NCI-H1048 (cell line): ENCODE measurements at places on chromosomes 4 and X.

GRCh38 chr4:44916411-44916810, 190.1 kb upstream of the GNPDA2 start:
- no peak for DNase-seq

DNA sequence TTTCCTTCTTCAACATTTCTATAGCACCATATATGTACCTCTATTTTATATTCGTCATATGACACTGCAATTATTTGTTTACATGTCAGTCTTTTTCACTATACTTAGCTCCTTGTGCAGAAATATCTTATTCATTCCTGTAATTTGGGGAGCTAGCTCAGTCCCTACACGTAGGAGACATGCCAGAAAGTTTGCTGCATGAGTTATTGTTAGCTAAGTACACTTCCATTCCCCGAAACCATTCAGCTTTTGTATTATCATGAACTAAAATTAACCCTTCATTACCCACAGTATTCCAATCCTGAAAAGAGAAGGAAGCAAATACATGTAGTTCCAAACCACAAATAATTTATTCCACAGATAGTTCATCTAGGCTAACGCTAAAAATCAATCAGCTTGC, 10.2 kb downstream of the CBR4 start:
- no peak for DNase-seq

DNA sequence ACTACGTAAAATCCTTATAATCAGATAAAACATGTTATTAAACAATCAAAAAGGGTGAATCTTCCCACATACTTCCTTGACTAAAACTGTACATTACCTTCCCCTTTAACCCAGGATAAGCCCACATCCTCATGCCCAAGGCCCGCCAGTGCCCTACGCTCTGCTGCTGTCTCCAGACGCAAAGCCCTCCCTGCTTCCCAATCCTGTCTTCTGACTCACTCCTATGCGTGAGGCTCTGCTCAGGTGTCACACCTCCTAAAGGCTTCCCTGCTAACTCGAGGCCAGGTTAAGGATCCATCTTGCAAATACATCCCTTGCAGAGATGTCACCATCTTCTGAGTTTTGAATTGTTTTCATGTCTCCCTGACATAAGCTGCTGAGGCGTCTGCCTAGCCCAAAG, 61.6 kb downstream of the STX18 start:
- no peak for DNase-seq

GRCh38 chrX:70970482-70970995, 39.6 kb upstream of the SLC7A3 start:
- no peak for DNase-seq

GRCh38 chr4:176799653-176800052, 6.9 kb upstream of the VEGFC start:
- no peak for DNase-seq

GRCh38 chr4:97923096-97923495, 220.2 kb downstream of the STPG2 start:
- no peak for DNase-seq

DNA sequence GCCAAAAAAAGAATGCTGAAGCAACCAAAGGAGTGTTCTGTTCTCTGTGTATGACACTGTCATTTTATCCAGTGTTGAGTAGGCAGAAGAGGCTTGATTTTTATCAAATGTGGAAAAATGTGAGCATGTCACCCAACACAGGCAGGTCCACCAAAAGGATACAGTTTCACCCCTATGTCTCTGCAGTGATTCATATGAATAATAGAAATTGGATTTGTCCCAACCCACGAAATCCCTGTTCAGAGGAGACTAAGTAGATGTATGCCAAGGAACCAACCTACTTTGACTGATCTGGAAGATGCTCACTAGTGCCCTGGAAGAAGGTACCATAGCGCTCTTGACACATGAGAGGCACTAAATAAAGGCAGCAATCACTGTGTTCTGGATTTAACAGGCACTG, 72.5 kb downstream of the FGF13 start:
- DNase-seq = no peak

DNA sequence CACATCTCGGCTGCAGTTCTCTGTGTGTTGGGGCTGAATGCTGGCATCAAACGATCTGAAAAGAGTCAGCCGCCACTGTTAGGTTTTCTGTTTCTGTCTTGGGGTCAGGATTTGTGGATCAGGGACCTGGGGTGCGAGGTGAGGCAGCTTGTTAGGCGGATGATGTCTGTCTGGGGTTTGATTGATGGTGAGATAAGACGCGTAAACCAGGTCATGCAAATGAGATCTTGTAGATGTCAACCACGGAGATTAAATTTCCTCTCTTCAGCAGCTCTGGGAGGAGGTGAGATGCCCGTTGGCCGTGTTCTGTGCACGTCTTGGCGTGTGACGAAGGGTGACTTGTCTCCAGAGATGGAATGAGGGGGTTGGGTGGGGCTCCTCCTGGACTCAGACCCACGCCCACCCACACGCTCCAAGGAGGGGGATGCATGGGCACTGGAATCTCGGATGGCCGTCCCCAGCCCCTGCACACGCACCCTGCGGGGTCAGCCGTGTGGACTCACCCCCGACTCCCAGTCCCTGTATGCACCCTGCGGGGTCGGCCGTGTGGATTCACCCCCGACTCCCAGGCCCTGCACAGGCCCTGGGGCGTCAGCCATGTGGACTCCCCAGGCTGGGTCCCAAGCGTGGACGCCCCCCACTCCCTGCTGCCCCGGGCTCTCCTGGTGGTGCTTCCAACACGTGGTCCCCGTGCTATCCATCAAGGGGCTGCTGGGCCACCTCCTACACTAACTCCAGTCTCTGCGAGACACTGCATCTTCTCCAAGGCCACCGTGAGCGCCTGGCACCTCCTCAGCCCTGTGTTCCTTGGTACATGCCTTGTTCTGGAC, 16.0 kb upstream of the UVSSA start:
- no peak for DNase-seq

- DNase-seq = no peak
Measured at GRCh38 chr4:151643564-151643963, 117.2 kb downstream of the GATB start.

DNA sequence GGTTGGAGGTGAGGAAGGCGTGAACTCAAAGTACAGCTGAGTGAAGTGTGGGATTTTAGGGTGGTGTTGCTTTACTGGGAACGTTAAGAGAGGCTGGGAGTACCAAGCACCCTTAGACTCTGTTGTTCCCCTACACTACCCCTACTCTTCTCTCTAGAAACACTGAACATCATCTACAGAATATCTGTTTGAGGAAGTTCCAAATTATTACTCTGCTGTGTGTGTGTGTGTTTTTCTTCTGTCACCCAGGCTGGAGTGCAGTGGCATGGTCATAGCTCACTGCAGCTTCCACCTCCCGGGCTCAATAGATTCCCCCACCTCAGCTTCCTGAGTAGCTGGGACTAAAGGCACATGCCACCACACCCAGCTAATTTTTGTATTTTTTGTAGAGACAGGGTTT, 76.7 kb upstream of the AP1S2 start:
- DNase-seq = no peak

- no peak for DNase-seq
Measured at GRCh38 chr4:151434183-151434860, 25.3 kb downstream of the FHIP1A start.

DNA sequence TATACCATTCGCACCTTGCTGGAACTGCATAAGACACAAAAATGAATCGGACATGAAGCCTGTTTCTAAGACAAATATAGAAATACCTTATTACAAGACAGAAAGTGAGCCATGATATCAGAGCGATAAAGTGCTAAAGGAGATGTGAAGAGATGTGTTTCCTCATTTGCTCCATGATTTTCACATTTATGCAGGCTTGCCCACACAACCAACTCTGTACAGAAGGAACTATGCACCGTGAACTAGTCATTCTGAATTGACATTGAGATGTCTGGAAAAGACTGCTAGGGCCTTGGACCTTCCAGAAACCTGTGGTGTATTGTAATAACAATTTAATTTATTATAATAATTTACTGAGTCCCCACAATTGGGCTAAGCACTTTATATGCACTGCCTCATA, 38.6 kb upstream of the TXK start:
- DNase-seq = no peak

- DNase-seq = no peak
Measured at GRCh38 chrX:153778684-153779101, 2.1 kb upstream of the SRPK3 start.

- DNase-seq = no peak
Measured at GRCh38 chr4:132823419-132823818, 325.7 kb upstream of the PCDH10 start.

DNA sequence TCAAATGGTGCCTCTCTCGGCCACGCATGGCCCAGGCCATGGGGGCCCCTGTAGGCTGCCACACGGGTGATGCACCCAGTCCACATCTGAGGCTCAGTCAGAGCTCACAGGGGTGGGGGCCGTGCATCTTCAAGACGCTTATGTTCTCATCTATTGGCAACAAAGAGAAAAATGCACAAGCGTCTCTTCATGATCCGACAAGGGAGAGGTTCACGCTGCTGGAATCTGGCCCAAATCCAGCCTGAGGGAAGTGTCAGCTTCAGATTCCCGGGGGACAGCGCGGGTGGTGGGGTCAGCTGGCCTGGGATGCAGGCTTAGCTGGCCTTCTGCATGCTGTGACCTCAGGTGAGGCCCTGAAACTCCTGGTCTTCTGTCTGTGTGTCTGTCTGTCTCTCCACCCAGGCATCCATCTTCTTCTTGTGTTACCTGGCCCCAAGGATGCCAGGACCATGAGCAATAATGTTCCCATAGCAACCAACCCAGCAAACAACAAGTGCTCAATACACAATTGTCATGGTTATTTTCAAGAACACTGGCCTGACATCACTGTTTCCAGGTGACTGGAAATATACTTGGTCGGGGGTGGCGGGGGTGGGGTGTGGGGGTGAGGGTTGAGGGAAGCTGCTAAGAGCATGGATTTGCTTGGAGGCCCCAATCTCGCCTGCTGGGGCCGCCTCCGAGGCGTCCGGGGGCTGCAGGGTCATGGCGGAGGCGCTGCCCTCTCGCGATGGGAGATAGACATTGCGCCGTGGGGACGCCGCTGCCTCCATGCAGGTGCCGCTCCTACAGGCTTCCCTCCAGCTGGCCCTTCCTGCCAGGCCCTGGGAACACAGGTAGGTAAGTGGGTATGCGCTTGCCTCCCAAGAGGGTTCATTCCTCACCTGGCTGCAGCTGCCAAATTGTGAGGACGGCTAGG, 48.3 kb downstream of the ABLIM2 start:
- DNase-seq = no peak

- DNase-seq = peak; percentile 2
Measured at GRCh38 chrX:119067023-119067739, 5.6 kb upstream of the CT47C1 start.

DNA sequence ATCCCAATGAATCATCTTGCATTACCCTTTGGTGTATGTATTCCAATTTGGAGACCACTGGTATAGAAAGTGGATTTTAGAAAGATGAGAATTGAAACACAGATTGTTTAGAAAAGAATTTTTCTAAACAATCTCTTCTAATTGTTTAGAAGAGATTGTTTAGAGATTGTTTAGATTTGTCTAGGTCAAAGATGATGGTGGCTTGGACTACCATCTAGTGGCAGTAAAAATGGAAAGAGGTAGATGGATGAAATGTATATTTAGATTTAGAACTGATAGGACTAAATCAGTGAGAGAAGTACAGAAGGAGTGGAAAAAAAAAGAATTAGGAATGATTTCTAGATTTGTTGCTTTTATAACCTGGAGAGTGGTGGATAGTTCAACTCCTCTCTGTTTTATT, 70.6 kb downstream of the ARSJ start:
- no peak for DNase-seq

- no peak for DNase-seq
Measured at GRCh38 chr4:56959100-56959499, 18.3 kb downstream of the NOA1 start.

DNA sequence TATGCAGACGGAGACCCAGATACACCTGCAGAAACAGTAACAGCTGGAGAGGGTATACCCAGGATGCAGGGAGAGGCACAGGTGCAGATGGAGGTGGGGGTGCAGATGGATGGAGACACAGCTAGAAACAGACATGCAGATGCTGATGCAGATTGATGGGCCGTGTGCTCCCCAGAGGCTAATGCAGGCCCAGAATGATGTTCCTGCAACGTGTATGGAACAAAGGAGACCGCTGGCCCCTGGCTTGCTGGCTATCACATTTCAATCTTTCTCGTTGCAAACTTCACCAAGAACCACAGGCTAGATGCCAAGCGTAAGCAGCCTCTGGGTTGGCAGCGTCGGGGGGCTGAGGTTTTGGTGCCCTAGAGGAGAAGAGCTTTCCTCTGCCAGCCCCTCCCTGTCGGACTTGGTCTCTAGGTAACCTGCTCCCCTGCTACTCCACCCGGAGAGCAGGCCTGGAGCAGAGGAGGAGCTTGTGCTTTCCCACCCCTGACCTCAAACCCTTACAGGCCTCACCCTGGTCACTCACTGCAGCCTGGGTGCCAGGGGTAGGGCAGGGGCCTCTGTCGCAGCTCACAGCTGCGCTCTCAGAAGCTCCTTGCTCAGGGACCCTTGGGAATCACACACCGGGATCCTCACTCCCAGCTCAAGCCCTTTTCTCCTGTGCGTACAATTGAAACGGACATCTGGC, 69.0 kb upstream of the PSAPL1 start:
- no peak for DNase-seq

GRCh38 chr4:62913065-62913464, 1496.2 kb downstream of the TECRL start:
- no peak for DNase-seq

DNA sequence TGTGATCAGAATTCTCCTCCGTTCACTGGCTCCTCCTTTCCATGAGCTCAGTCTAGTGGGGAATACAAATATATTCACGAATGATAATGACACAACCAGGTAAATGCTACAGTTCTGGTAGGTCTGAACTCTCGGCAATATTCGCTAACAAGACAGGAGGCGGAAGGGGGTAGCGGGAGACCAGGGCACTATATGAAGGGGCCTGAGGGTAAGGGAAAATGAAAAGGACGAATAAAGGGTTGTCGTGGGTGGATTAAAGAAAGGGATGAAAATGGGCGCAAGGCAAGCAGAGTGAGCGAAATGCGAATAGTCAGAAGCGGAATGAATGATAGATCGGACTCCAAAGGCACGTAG, 743 bp downstream of the NKAP start:
- DNase-seq = no peak

GRCh38 chr4:70701271-70701670, 12.9 kb downstream of the UTP3 start:
- DNase-seq = no peak

DNA sequence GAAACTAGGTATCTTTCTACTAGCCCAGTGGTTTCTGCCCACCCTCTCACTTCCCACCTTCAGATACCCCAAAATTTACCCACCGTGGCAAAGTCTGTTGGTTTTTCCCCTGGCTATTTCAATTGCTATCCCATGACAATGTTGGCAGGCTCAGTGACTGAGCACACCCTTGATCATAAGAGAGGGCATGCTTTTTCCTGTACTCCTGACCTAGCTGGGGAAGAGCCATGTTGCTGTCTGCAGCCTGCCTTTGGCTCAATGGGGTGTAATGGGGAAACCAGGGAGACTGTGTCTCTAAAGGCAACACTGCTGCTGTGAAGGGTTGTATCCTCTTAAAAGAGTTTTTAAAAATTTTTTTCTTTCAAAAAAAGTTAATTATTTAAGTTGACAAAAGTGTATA, 90.4 kb upstream of the CITED1 start:
- DNase-seq = no peak

GRCh38 chrX:3567686-3568085, 145.8 kb downstream of the PRKX start:
- DNase-seq = no peak

GRCh38 chr4:16585053-16585452, 313.4 kb downstream of the LDB2 start:
- DNase-seq = no peak
